ENCODE measurements at places on chromosomes 5 and 9.

- DNase-seq, result no peak
Observed at GRCh38 chr9:120579139-120580050, 572 bp downstream of the CDK5RAP2 start.

- no peak for DNase-seq
Observed at GRCh38 chr5:175556794-175557193, 78.4 kb downstream of the SFXN1 start.

DNA sequence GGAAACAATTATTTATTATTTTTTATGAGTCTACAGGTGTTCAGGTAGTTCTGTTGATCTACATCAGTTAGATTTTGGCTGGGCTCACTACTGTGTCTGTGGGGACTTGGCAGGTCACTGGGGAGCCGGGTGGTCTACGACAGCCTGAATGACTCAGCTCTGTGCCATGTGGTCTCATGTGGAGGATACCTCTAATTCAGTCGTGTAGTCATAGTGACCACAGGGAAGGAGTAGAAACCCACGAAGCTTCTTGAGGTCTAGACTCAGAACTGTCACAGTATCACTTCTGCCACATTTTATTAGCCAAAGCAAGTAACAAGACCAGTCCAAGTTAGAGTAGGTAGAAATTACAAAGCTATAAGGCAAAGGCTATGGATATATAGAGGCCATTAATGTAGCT lies 64.7 kb upstream of the GRAMD2B start:
- no peak for DNase-seq

- DNase-seq, result no peak
Observed at GRCh38 chr5:60436518-60436917, 263.4 kb downstream of the DEPDC1B start.

DNA sequence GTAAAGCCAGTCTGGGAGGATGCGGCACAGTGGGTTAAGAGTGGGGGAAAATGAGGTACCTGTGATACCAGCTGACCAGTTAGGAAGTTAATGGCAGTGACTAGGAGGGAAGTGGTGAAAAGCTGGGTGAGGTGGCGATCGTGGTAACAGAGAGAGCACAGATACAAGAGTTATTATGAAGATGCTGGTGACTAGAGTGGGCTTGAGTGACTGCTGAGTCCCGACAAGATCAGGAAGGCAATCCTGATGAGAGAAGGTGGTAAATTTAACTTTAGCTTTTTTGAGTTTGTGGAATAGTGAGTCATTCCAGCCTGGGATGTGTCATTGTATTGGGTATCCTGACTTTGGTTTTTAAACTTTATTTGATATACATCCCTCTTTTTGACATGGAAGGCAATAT lies 38.8 kb downstream of the CMYA5 start:
- DNase-seq, result no peak

- no peak for DNase-seq
Observed at GRCh38 chr9:95580812-95581761, 64.3 kb upstream of the PTCH1 start.

DNA sequence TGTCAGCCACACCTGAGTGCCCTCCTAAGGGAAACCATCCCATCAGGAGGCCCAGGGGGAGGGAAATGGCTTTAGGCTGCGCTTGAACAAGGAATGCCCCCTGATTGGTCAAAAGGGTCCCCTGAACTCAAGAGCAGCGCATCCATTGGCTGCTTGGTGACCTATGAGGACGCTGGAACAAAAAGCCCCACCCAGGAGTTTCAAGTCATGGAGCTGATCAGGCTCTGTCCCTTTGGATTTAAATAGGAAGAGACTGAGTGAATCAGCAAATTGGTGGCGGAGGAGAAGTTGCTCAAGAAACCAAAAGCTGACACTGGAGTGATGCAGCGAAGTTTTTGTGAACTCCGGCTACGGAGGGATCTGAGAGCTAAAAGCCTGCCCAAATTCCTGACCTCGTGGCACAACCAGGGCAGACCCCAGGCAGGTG lies 66.7 kb downstream of the SMIM23 start:
- peak; percentile 42 for DNase-seq

- no peak for DNase-seq
Observed at GRCh38 chr9:224582-225520, 10.2 kb downstream of the DOCK8 start.

DNA sequence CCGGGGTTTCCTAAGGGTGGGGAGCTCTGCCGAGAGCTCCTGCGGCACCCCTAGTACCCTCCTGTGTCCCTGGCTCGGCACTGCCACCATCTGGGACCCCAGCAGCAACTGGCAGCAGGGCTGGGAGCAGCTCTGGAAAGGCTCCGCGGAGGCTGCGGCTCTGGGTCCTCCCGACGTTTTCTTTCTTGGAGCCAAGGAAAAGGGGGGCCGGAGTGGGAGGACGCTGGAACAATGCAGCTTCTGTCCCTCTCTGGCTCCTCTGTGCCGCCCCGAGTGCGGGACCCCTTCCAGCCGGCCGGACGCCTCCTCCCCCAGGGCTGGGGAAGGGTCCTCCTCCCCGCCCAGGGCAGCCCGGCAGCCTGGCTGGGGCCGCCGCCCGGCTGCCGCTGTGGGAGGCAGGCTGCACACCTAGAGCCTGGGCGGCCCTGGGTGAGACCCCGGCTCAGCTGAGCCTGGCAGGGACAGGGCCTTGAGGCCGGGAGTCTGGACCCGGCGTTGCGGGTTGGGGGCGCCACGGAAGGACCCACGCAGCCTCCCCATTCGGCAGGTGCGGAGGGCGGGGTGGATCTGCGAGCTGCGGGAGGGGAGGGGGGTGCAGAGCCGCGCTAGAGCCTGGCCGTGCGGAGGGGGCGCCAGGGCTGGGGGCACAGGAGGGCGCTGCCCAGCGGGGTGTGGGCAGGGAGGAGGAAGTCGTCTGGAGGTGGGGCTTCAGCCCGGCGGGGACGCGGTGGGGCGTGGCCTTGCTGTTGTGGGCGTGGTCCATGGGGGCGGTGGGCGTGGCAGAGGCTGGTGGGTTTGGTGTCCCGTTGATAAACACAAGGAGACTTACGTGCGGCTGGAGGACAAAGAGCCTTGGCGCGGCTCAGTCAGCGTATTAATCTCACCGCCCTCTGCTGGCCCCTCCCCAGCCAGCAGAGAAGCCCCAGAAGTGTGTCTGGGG lies 15.1 kb downstream of the GPSM1 start:
- no peak for DNase-seq

GRCh38 chr5:130213607-130214006 lies 309.3 kb downstream of the CHSY3 start:
- peak; percentile 1 for DNase-seq

DNA sequence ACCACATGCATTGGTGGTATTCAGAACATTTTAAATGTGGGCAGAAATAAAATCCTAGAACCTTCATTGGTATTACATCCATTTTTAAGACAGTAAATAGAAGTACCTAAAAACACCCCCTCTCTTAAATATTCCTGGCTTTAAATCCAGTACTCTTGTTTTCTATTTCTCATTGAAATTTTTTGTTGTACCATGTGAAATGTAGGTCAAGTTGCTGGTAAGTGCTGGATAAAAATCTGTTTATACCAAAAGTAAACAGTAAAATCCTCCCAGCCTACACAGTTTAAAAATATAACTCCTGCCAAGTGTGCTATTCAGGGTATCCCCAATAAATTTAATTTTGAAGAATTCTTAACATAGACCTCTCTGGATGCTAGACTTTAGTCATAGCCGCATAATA lies 75.0 kb upstream of the FST start:
- no peak for DNase-seq

DNA sequence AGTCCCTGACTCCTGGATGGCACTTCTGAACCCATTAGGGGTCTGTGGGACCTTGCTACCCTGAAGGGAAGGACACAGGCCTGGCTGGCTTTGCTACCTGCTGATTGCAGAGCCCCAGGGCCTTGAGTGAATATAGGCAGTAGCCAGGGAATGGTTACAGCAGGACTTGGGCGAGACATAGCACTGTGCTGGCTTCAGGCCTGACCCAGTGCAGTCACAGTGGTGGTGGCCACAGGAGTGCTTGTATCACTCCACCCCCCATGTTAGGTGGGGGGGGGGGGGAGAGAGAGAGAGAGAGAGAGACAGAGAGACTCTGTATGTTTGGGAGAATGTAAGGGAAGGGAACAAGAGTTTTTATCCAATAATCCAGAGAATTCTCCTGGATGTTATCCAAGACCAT lies 439.3 kb upstream of the ZNF608 start:
- DNase-seq, result no peak

DNA sequence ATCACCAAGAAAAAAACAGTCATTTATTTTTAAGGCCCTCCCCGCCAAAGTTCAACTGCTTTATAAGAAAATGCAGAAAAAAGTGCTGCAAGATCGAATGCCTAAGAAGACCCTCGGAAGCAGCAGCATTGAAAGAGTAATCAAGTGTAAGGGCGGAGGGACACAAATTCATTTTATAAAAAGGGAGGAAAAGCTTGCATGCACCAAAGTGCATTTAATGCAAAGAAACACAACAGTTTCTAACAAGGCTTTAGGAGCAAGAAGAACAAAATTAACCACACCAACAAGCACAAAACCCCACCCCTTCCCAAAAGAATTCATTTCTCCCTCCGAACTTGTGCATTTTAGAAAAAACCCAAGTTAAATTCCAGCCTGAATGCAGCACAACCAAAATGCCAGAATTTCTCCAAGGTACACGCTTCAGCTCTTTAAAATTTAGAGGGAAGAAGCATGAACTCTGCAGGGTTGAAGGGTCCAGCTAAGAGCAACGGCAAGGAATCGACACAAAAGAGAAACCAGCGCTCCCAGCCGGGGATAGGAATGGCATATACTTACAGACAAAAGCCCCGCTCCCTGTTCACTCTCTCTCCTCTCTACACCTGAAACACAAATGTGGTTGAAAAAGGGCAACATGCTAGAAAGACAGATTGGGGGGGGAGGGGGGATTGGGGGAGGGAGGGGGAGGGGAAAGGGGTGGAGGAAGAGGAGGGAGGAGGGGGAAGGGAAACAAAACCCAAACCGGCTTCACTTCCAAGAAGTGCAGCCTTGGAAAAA lies at the start of gene NREP:
TSS of gene NREP (minus strand) at position 614 of the 774 bp plus-strand sequence. CDS start 1,422 bp downstream, outside the sequence.
- peak; percentile 51 for DNase-seq

DNA sequence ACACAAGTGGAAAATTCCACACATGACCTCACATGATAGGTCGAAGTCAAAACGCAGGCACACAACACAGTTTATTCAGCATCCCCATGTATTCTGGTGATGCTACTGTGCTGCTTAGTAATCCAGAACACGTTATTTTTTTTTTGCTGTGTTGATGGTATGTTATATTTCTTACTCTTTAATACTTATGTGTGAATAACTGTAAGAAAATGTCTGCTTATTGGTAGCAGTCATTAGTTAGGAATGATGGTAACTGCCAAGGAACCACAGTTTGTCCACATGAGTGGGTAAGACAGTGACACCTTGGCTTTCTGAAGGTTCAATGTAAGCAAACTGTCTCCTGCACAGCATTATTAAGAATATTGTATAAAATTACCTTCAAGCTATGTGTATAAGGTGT lies 107.7 kb upstream of the DAPK1 start:
- no peak for DNase-seq

GRCh38 chr5:2759696-2760461 lies 8.4 kb upstream of the IRX2 start:
- DNase-seq, result no peak

GRCh38 chr9:37453827-37454226 lies 11.4 kb downstream of the ZBTB5 start:
- no peak for DNase-seq

- DNase-seq, result peak; percentile 37
Observed at GRCh38 chr9:109401169-109401989, 80.5 kb upstream of the EPB41L4B start.

DNA sequence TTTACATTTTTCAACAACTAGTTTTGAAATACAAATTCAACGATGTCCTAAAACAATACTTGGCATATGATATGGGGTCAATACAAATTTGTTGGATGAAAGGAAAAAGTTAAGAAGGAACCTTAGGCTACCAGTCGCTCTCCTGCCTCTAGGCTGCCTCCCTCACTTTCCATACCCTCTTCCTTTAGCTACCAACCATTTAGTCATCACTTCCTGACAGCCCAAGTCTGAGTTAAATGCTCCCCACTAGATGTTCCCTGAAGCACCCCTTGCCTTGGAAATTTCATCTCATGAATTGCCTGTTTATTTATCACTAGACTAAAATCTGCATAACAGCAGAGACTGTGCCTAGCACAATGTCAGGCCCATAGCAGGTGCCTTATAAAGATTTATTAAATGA lies 2.7 kb upstream of the LARS1 start:
- peak; percentile 8 for DNase-seq

GRCh38 chr5:57931352-57931751 lies 448.7 kb upstream of the ACTBL2 start:
- DNase-seq, result no peak

DNA sequence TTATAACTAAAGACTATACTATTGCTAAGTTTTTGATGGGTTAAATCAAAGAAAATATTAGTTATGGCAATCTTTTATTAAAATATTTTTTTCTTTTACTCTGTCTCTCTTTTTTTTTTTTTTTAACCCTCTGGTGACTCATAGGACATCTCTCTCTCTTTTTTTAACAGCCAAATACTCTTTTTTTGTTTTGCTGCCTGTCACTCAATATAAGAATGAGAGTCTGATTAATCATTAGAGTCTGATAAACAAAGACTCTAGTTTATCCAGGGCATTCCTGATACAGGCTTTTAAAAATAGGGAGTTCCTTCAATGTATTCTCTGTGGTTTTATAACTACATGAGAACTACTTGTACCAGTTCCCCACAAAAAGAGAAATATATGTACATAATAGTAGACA lies 77.3 kb downstream of the SLC38A9 start:
- no peak for DNase-seq

DNA sequence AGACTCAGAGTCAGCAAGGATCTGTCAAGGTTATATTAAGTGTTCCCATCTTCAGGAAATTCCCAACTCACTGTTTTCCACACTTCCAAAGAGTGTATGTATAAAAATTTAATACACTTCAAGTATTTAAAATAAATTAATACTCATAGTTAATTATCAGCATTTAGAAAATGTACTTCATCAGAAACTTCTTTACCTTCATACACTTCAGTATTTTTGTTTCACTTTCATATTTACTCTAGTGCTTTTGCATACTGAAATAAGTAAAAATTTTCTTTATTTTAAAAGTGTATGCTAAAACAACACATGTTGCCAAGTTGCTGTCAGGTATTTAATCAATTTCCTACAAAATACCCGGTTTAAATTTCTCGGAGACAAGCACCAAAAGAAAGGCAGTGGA lies 16.5 kb downstream of the RICTOR start:
- DNase-seq, result no peak

- no peak for DNase-seq
Observed at GRCh38 chr5:151258816-151259215, 5.8 kb downstream of the GM2A start.

DNA sequence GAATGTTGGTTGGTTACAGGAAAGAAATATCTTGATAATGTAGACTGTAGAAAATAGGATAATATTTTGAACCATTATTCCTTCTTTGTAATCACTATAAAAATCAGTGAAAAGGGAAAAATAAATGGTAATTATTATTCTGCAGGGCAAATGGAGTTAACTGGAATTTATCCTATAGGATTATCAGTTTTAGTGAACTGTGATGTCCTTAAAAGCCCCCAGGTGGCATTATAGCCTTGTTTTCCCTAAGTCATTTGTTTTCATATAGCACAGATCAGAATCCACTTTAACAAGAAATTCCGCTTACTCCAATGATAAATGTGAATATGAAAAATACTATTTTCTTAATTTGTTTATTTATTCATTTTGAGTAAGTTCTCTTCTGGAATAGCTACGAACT lies 26.2 kb upstream of the WDR41 start:
- no peak for DNase-seq
